NCI-H2081 treated with DMSO at 0.1 percent for 48 hours (cell line): ENCODE measurements at places on chromosomes 1 and 21.
A peak's percentile ranks its signal among the peaks of the same experiment; 100 is the strongest.

DNA sequence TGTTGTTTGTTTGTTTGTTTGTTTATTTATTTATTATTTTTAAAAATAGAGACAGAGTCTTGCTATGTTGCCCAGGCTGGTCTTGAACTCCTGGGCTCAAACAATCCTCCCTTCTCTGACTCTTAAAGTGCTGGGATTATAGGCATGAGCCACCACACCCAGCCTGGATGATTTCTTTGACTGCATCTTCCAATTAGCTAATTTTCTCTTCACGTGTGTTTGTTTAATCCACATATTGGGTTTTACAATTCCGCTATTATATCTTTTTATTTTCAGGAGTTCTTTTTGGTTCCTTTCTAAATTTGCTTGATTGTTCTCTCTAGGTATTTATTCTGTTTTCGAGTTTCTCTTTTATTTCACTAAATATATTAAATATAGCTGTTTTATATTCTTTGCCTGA lies 19.8 kb downstream of the SH3BGR start:
- no peak for DNase-seq

GRCh38 chr1:109547463-109548320 lies 723 bp upstream of the GNAI3 start:
- DNase-seq = no peak

DNA sequence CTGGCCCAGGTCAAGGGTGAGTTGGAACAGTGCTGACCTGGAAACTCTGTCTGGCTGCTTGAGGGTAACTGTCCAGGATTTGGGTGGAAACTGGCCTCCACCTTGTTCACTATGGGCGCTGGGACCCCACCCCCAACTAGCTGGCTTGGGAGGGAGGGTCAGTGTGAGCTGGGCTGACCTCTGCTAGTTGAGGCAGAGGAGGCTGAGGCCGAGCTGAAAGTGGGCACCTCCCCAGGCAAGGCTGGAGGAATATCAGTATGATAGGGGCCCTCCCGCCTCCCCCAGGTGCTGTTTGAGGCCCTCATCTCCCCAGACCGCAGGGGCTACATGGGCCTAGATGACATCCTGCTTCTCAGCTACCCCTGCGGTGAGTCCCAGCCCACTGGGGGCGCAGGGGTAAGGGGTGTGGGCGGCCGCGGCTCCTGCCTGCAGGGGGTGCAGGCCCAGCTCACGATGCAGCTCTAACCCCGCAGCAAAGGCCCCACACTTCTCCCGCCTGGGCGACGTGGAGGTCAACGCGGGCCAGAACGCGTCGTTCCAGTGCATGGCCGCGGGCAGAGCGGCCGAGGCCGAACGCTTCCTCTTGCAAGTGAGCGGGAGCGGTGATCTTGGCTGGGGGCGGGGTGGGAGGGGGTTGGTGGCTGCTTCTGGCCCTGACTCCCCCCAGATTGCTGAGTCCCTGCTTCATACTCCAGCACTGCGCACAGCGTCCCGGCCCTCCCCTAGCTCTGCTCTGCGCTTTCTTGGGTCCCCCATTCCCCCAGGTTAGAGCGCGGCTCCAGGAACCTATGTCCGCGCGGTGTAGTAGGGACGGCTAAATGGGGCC lies 22.9 kb downstream of the PTPRU start:
- no peak for DNase-seq

DNA sequence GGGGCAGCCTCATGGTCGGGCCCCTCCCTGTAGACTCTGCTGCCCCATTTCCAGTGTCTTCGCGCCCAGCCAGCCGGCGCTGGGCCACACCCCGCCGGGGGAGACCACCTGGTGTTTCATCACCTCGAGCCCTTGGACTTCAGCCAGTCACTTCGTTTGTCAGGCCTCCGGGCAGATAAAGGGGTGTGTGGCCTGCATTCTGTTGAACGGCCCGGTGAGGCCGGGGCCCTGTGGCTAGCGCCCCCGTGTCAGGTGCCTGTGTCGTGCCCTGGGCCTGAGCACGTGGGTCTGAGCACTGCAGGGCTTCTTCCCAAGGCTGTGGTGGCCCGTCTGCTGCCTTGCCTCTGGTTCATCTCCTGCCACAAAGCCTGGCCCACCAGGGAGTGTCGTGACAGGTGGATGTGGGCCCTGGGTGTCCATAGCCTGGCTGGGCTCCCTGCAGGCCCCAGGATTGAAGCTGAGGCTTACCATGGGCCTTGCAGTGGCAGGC lies 65.2 kb upstream of the DIP2A start:
- no peak for DNase-seq

- DNase-seq = no peak
Measured at GRCh38 chr1:85244271-85245061, 15.0 kb downstream of the C1orf52 start.

- no peak for DNase-seq
Measured at GRCh38 chr21:15095326-15095725, 30.5 kb upstream of the NRIP1 start.

GRCh38 chr1:240149484-240150094 lies 57.9 kb downstream of the FMN2 start:
- DNase-seq = peak; percentile 39

- DNase-seq = peak; percentile 54
Measured at GRCh38 chr1:226424221-226425003, 16.5 kb upstream of the PARP1 start.

- DNase-seq = peak; percentile 2
Measured at GRCh38 chr21:41133874-41134522, 34.0 kb upstream of the BACE2 start.

GRCh38 chr1:44619261-44619900 lies 54.9 kb downstream of the TMEM53 start:
- DNase-seq = no peak

- DNase-seq = no peak
Measured at GRCh38 chr1:77623066-77623465, 59.4 kb downstream of the ZZZ3 start.

- DNase-seq = no peak
Measured at GRCh38 chr1:116314305-116314919, 58.6 kb upstream of the ATP1A1 start.

- no peak for DNase-seq
Measured at GRCh38 chr1:225554216-225554812, 98.6 kb downstream of the ENAH start.

- DNase-seq = no peak
Measured at GRCh38 chr1:21621051-21621450, 48.1 kb downstream of the RAP1GAP start.

DNA sequence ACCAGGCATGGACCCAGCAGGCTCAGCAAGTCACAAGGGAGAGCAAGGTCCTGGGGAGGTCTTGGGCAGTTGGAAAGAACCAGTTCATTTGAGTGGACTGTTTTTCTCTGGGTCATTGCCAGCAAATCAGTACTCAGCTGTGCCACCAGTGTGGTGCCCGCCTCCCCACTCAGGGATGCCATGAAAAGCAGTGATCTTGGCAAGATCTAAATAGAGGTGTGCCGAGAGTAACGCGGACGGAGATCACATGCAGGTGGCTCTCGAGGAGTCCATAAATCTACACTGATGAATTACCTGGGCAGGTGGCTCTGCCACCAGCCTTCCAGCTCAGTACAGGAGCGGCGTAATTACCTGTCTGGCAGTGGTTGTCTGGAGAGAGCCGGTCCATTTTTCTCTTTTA lies 642.2 kb downstream of the PTPRU start:
- peak; percentile 77 for DNase-seq

- no peak for DNase-seq
Measured at GRCh38 chr1:247175458-247175857, 3.6 kb upstream of the ZNF124 start.

- DNase-seq = no peak
Measured at GRCh38 chr1:51875291-51875772, 3.2 kb downstream of the NRDC start.

DNA sequence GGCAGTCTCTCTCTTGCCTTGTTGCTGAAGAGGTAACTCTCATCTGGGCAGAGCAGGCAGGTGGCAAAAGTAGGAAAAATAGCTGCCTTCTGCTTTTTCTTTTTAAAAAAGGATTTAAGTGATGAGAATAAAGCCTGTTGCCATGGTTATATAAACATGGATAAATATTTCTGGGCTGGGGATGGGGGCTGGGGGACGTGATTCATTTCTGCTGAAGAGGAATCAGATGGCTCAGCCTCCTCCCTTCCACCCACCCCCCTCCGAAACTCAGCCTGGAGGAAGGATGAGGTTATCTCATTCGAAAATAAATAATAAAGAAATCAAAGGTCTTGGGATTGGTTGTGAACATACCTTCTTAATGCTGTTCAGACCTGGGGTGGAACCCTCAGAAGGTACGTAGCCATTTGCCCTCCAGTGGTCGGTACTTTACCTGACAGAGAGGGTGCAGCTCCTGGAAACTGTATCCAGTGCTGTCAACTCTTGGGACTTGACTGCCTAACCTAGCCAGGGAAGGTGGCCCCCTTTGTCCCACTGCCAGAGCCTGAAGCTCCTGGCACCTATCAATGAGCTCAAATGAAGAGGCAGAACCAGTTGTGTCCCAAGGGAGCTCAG lies 3.8 kb upstream of the INKA2 start:
- no peak for DNase-seq

GRCh38 chr1:200628223-200628881 lies 7.8 kb upstream of the KIF14 start:
- no peak for DNase-seq

DNA sequence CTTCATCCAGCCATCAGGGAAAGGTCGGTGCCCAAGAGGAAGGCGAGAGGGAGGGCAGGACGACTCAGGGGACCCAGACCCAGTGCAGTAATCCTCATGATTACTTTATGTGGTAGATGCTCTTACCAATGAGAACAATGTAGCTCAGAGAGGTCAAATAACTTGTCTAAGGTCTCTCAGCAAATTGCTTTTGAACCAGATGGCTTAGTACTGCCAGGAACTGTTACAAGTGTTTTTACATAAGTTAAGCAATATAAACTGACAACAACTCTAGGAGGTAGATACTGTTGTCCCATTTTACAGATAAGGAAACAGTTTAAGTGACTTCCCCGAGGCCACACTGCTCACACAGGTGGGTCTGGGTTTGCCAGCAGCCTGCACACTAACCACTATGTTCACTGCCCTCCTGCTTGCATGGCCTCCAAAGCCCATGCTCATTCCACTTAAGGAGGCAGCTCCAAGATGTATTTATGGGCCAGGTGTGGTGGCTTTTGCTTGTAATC lies 111.7 kb downstream of the LACTBL1 start:
- no peak for DNase-seq
